SIG-M5 (cell line): ENCODE measurements at places on chromosomes 12 and 14.

DNA sequence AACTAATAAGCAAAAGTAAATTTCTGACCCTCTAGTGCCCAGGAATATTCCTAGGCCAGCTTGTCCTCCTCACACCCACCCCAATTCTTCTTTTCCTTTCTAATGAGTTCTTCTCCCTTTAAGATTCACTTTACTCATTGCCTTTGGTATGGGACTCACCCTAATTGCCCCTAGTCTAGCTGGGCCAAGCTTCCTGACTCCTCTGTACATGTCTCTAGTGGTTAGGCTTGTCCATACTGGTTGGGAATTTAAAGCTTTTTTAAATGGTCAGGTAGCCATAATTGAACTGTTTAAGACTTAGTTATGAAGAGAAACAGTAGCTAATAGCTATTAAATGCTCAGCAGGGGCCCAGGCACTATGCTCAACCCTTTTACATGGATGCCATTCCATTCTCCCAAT lies 248.2 kb downstream of the C12orf42 start:
- no peak for DNase-seq

- no peak for DNase-seq
These were observed 33.4 kb downstream of the PNMA1 start for GRCh38 chr14:73680821-73681220.

DNA sequence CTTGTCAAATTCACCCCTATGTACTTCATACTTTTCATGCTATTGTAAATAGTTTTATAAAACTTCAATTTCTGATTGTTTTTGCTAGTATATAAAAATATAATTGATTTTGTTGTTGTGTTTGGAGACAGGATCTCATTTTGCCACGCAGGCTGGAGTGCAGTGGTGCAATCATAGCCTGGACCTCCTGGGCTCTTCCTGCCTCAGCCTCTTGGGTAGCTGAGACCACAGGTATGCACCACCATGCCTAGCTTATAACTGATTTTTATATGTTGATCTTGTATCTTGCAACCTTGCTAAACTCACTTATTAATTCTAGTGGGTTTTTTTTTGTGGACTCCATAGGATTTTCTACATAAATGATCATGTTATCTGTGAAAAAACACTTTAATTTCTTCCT lies 23.5 kb downstream of the ATP5MC2 start:
- no peak for DNase-seq

DNA sequence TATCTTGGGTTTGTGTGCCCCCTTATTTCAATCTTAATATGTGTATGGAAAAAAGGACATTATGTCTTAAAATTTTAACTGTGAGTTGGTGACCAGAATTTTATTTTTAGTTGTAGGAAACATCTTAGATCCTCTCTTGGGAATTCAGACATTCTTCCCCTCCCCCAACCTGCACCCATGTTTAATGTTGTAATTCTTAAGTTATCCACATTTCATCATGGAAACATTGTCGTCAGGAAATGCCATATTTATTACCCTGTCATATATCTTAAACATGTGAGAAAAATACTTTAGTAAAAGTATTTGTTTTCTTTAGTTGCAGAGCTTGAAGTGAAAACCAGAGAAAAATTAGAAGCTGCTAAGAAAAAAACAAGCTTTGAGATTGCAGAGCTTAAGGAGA lies 30.3 kb downstream of the YEATS4 start:
- no peak for DNase-seq

- DNase-seq: no peak
These were observed 2.0 kb downstream of the BHLHE41 start for GRCh38 chr12:26122681-26123481.

- DNase-seq: no peak
These were observed at the start of gene KCNMB4 for GRCh38 chr12:70365648-70366518. Gene KCNMB4 (plus strand): TSS chr12:70366290. CDS start chr12:70366735, 445 bp downstream.

DNA sequence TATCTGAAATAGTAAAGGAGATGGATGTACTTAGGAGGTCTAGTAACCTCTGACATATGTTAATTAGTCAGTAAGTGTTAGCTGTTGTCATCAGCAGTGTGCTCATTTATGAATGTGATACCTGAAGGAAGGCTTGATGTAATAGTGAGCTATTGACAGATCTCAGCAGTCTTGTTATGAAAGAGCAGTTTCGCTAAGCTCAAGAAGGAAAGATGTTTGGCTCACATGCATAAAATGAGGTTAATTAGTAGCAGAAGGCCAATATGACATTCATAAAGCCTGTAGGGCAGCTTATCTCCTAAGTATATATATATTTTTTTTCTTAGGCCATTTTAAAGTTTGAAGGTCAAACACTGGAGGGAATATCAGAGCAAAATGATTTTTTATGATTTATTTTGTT lies 2.8 kb downstream of the FAM234B start:
- no peak for DNase-seq

- DNase-seq: no peak
These were observed 70.3 kb downstream of the STON2 start for GRCh38 chr14:81329640-81330381.

DNA sequence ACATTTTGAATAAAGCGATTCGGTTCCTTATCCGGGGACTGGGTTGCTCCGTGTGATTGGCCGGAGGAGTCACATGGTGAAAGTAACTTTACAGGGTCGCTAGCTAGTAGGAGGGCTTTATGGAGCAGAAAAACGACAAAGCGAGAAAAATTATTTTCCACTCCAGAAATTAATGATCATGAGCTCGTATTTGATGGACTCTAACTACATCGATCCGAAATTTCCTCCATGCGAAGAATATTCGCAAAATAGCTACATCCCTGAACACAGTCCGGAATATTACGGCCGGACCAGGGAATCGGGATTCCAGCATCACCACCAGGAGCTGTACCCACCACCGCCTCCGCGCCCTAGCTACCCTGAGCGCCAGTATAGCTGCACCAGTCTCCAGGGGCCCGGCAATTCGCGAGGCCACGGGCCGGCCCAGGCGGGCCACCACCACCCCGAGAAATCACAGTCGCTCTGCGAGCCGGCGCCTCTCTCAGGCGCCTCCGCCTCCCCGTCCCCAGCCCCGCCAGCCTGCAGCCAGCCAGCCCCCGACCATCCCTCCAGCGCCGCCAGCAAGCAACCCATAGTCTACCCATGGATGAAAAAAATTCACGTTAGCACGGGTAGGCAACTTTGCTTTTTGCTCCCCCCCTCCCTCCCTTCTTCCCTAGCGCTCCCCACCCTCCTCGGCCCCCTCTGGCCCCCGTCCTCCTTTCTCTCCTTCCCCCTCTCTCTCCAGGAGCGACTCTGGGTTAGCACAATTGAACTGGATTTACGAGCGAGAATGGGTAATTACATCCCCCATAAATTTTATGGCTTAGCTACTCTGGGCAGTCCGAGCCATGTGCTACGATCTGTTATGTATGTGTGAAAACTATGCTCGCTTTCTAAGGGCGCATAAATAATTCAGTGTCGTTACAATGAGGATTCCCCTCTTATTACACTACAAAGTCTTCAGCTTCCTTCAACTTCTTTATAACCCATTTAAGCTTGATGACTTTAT lies at the start of gene HOXC4:
TSS of gene HOXC4 (plus strand) at position 85 of the 991 bp plus-strand sequence. CDS start at position 173, 88 bp downstream.
- no peak for DNase-seq

DNA sequence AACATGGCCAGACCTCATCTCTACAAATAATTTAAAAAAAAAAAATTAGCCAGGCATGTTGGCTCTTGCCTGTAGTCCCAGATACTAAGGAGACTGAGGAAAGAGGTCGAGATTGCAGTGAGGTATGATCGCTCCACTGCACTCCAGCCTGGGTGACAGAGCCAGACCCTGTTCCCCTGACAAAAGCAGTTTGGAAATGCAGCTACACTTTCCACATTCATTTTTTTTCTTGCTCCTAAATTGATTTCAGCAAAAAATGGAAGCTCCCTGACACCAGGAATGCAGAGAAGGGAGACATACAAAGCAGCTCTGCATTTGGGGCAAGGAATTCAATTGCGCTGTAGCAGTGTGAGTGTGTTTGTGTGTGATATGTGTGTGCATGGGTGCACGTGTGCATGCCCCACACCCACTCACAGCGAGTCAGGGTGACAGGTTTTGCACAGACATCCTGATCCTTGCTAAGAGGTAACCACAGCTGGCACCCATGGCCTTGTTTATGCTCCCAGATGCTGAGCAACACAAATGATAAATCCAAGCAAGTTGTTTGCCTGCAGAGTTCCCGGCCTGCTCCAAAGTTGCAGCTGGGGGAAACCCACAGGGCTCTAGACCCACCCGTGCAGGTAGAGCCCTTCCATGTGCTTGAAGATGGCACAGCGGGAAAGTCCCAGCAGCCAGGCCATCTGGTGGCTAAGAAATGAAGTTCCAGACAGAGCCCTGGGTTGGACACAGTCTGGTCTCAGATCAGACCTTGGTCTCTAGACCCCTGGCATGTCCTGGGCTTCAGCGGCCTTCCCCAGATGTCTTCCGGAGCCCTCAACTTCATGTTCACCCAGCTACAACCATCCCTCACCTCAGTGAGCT lies 25.9 kb upstream of the BDKRB2 start:
- DNase-seq: no peak
